ENCODE measurements at places on chromosomes 6 and 20. TPM values are rescaled to one million over a fixed set of nuclear protein-coding genes. Genes with fewer than 3 reads are reported as not detected.

- DNase-seq, result no peak
Observed at GRCh38 chr6:33276864-33277662, at the start of gene B3GALT4. B3GALT4 (plus strand) TSS chr6:33277123; CDS start chr6:33277420, 297 bp downstream.

GRCh38 chr20:62377615-62378178 lies 9.2 kb upstream of the RPS21 start:
- DNase-seq, result no peak

DNA sequence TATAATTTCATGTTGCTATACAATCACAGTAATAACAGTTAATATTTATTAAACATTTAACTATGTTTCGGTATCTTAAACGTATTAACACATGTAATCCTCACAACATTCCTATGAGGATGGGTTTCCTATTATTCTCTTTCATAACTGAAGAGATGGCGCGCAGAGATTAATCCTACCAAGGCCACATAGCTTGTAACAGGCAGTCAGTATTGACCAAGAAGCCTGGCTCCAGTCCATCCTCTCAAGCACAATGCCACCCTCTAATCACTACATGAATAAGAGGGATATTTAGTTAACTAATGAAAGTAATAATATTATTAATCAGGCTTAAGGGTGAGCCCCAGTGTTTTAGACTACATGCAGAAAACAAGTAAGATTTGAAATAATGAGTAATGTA lies 149.7 kb upstream of the SIM1 start:
- DNase-seq, result no peak

DNA sequence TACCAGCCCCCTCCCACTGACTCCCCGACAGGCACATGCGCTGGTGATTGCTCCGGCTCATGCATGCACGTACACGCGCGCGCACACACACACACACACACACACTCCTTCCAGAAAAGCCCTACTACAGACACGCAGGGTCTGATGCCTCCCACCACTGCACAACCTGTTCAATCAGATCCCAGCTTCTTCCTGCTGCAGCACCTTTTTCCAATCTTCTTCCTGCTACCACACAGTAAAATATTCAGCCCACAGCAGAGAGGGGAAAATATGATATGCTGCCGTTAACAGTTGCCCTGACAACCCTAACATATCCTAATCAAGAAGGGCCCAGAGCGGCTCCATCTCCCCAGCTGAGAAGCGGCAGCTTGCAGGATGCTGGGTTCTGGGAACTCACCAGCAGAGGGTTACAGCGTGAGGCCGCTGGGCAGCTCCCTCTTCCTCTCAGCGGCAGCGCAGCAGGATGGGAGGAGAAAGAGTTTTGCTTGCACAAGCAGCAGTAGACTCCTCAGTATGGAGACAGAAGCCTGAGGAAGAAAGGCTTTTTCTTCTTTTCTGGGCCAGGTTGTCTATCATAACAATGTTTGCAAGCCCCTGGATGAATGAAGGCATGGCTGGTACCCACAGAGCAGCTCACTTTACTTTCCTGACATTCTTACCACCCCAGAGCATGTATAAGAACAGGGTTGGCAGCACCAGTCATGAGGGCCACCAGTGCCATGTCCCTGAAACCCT lies 23.9 kb downstream of the MAP7 start:
- no peak for DNase-seq

GRCh38 chr20:59518881-59519706 lies 85.2 kb upstream of the PHACTR3 start:
- no peak for DNase-seq

The COL19A1 gene
- total RNA-seq, result 0.49 TPM

DNA sequence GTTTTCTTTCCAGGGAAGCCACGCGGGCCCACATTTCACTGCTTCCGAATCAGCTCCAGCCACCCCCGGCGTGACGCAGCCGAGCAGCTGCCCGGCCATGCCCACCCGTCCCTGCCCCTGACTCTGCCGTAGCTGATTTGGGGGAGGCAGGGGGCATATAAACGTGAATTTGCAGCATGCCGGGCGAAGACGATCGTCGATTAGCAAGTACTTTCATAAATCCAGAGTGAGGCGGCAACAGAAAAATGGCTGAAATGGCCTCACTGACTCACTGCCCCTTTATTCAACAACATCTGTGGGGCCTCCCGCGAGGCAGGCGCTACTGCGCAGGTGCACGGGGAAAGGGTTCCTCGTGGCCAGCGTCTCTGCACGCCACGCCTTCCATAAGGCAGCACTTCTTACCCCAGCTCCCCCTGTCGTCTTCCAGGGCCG lies 118.0 kb downstream of the DLL1 start:
- DNase-seq, result no peak

DNA sequence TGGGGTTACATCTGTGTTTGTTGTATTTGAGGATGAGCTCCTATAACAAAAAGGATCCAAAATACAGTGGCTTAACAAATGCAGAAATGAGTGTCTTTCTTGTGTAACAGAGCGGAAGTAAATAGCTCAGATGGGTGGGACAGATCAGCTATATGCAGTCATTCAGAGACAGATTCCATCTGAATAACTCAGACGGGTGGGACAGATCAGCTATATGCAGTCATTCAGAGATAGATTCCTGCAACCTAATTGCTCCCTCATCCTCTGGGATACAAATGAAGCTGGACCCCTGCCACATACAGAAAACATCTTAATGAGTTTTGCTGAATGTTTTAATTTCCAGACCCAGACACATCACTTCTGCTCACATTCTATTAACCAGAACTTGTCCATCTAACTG lies 332.3 kb downstream of the BCKDHB start:
- DNase-seq, result no peak

The THBD gene
- 76.9 TPM for total RNA-seq

The RBM38 gene
- 24.8 TPM for total RNA-seq

Measured in vagina (tissue), 2 donors.